Natural killer cell (primary cell): ENCODE measurements at places on chromosomes 5 and 9. TPM values are rescaled to one million over a fixed set of nuclear protein-coding genes. Genes with fewer than 3 reads are reported as not detected.

- no peak overlapping the region for H3K4me3 ChIP-seq
- H3K27ac ChIP-seq: peak overlapping the region; percentile 36
- H3K36me3 ChIP-seq: no peaks in the 10 kb centered on the region
- H3K4me1 ChIP-seq: peaks cover 41% of the 10 kb centered on the region
- DNase-seq: peak; percentile 65
- no peaks in the 10 kb centered on the region for H3K27me3 ChIP-seq
Measured at GRCh38 chr5:159337016-159337955, 7.0 kb upstream of the IL12B start.

DNA sequence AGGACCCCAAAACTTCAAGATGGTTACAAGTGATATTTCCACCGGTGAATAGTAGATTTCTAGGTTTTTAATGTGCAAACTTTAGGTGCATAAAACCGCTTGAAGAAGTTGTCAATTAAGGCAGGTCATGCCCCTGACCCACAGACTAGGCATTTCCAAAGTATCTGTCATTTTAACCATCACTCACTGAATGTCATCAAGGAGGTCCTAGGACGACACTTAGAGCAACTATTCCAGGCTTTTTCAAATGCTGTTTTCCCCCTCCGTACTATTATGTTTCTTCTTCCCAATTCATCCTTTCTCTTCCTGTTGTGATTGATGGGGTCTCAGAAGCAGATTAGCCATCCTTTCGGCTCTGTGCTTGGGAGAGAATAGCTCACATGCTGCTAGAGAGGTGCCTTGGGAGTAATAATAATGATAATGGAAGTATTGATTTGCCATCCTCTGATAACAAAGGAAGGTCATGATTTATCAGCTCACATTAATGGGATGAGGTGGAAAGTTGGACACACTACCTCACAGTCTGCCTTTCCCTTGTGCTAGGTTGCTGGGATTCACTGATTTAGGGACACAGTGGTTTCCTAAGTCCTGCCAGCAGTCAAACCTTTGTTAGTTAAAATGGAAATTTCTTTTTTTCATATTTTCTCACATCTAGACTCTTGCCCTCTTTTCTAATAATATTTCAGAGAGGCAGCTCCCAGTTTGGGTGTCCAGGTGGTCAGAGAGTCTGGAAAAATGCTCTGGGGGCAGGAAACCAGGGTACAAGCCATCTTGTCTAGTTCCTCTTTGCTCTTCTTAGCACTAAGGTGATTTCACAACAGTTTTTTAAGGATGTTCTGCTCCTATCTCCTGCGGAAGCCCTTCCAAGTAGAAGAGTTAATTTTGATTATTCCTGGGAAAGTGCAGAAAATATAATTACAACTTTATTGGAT, 67.0 kb downstream of the PTTG1 start:
- no peak overlapping the region for H3K27ac ChIP-seq
- DNase-seq: no peak
- peaks cover 16% of the 10 kb centered on the region for H3K4me1 ChIP-seq
- peaks cover 5% of the 10 kb centered on the region for H3K36me3 ChIP-seq
- no peak overlapping the region for H3K4me3 ChIP-seq

GRCh38 chr9:100856238-100856637, 172.3 kb upstream of the PLPPR1 start:
- no peak overlapping the region for H3K27ac ChIP-seq
- DNase-seq: no peak
- H3K4me1 ChIP-seq: no peaks in the 10 kb centered on the region
- no peak overlapping the region for H3K4me3 ChIP-seq
- no peaks in the 10 kb centered on the region for H3K27me3 ChIP-seq

DNA sequence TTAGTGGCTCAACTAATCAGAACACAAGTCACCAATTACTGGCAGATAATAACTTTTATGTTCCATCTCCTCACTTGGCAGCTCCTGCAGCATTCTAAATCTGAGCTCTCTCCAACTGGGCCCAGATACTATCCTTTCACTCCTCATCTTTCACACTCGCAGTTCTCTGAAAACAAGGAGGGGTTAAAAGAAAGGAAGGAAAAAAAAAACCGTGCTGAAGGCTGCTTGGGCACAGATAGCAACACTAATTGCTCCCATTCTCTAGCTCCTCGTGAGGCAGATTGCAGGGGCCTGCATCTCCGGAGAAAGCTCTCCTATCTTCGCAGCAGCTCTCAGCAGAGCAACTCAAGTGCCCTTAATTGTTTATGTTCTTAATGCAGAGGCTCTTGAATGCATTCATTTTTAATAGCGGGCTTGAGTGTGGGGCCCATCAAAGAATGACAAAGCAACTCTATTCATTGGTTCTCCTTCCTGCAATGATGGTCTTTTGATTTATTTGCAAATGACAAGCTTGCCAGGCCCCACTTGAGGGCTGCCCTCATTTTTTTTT, 23.9 kb downstream of the TLE1 start:
- no peaks in the 10 kb centered on the region for H3K36me3 ChIP-seq
- H3K4me1 ChIP-seq: peaks cover 3% of the 10 kb centered on the region
- H3K4me3 ChIP-seq: no peak overlapping the region
- no peak for DNase-seq
- no peaks in the 10 kb centered on the region for H3K27me3 ChIP-seq

DNA sequence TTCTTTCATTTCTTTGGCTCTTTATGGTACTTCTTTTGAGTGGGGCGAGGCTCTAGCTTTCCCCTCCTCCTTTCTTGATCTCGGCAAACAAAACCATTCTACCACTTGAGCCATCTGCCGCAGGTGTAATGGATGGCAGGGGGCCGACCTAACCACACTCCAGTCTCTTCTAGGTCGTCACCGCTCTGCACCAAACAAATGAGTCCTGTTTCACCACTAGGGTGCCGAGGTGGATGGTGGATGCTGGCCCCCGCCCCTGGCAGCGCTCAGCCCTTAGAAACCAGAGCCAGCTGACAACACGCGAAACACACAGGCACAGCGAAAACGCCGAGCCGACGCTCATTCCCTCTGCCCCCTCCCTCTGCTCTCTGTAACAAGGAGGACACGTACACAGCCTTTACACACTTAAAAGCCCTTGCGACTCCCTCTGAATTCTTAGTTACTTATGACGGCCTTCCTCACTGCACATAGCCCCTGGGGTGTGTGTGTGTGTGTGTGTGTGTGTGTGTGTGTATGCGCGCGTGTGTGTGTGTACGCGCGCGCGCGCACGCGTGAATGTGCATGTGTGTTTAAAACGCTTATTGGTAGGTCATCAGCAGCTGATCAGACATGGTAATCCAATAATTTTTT, 199.4 kb downstream of the MEF2C start:
- DNase-seq: no peak
- peaks cover 18% of the 10 kb centered on the region for H3K4me1 ChIP-seq
- H3K27ac ChIP-seq: no peak overlapping the region
- H3K36me3 ChIP-seq: no peaks in the 10 kb centered on the region
- peaks cover 94% of the 10 kb centered on the region for H3K27me3 ChIP-seq
- H3K4me3 ChIP-seq: no peak overlapping the region

DNA sequence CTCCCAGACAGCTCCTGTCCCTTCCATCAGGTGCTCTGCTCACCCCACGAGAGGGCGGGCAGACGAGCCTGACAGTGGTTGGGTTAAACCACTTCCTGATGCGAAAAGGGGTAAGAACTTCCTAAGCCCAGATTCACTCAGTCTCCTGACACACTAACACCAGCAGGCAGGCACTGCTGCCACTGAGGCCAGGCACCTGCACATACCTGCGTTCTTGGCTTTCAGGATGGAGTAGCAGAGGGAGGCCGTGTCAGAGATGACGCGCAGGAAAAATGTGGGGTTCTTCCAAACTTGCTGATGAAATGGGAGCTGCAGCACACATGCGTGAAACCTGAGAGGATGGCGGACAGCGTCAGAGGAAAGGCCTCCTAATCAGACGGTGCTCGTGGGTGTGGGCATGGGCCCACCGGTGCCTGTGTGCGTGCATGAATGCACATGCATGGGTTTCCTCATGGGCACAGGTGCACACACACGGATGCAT, 29.9 kb downstream of the SLC6A18 start:
- no peaks in the 10 kb centered on the region for H3K27me3 ChIP-seq
- peaks cover 12% of the 10 kb centered on the region for H3K4me1 ChIP-seq
- peak; percentile 75 for DNase-seq
- no peak overlapping the region for H3K4me3 ChIP-seq
- H3K36me3 ChIP-seq: no peaks in the 10 kb centered on the region
- no peak overlapping the region for H3K27ac ChIP-seq

DNA sequence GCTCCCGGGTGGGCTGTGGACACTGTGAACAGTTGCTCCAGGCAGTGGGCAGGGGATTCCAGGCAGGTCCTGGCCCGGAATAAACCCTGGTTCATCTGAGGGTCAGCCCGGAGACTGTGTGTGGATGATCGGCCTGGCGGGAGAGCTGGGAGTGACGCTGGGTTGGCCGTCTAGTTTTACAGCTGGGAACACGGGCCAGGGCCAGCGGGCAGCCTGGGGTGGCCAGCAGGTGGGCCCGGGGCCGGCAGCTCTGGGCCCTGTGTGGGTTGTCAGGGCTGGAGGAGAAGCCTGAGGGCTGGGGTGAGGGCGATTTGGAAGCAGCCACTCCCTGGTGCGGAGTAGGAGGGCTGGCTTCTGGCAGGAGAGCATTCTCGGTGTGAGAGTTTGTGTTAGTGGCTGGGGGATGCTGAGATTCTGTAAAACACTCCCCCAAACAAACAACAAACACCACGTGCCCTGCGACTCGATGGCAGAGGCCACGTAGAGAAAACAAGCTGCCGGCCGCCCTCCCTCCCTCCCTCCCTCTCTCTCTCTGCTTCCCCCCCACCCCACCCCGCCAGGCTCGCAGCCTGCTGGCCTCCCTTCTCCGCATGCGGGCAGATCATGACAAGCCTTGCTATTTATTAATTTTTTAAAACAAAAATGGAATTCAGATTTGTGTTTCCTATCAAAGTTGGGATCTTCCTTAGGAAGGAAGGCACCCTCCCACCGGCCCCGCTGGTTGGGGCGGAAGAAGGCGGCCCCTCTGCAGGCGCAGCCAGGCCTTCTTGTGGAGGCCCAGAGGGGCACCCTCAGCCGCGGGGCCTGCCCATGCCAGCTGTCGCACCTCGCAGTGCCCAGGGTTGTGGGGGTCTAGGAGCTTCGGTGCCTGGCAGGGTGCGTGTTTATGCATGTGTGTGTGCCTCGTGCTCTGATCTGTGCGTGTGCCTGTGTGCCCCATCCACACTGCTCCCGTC, 49.5 kb downstream of the RXRA start:
- no peak overlapping the region for H3K4me3 ChIP-seq
- H3K4me1 ChIP-seq: peaks cover 75% of the 10 kb centered on the region
- H3K36me3 ChIP-seq: no peaks in the 10 kb centered on the region

- H3K27ac ChIP-seq: no peak overlapping the region
- no peak overlapping the region for H3K4me3 ChIP-seq
- no peaks in the 10 kb centered on the region for H3K4me1 ChIP-seq
- DNase-seq: no peak
- no peaks in the 10 kb centered on the region for H3K27me3 ChIP-seq
Measured at GRCh38 chr5:61307191-61307590, 24.9 kb upstream of the ZSWIM6 start.

- H3K36me3 ChIP-seq: peaks cover 19% of the 10 kb centered on the region
- no peak for DNase-seq
- H3K27me3 ChIP-seq: no peaks in the 10 kb centered on the region
- no peak overlapping the region for H3K4me3 ChIP-seq
- no peak overlapping the region for H3K27ac ChIP-seq
- H3K4me1 ChIP-seq: peaks cover 4% of the 10 kb centered on the region
Measured at GRCh38 chr9:112700085-112700484, 17.8 kb downstream of the INIP start.

DNA sequence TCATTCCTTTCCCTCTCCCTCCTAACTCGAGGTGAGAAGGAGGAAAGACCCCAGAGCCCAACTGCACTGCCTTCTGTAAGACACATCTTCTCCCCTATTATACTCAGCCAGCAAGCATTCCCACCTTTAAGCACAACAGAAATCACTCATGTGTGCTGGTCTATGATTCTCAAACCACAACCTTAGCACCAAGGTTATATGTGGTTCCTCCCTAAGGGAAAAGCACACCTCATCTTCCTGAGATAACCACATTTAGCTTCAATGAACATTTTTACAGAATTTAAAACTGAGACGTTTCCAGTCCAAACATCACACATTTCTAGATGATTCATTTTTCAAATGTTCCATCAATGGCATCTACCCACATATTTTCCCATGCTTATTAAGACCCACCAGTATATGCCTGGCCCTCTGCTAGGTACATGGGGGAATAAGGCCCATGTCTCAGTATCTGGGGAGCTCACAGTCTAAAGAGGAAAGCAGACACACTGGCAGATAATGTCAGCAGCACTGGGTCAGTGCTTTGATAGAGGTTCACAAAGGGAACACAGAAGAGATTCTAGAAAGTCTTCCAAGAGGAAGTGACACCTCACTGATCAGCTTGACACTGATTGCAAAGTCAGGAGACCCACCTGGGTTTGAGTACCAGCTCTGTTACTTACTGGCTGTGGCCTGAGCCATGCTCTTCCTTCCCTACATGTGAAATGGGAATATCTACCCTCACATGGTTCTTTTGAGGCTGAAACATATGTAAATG, 245.4 kb downstream of the DENND1A start:
- H3K27ac ChIP-seq: no peak overlapping the region
- no peaks in the 10 kb centered on the region for H3K36me3 ChIP-seq
- peaks cover 13% of the 10 kb centered on the region for H3K4me1 ChIP-seq
- H3K27me3 ChIP-seq: no peaks in the 10 kb centered on the region

- no peak overlapping the region for H3K4me3 ChIP-seq
- no peak overlapping the region for H3K27ac ChIP-seq
- peaks cover 31% of the 10 kb centered on the region for H3K27me3 ChIP-seq
Measured at GRCh38 chr5:176682016-176682531, 34.8 kb downstream of the TSPAN17 start.

DNA sequence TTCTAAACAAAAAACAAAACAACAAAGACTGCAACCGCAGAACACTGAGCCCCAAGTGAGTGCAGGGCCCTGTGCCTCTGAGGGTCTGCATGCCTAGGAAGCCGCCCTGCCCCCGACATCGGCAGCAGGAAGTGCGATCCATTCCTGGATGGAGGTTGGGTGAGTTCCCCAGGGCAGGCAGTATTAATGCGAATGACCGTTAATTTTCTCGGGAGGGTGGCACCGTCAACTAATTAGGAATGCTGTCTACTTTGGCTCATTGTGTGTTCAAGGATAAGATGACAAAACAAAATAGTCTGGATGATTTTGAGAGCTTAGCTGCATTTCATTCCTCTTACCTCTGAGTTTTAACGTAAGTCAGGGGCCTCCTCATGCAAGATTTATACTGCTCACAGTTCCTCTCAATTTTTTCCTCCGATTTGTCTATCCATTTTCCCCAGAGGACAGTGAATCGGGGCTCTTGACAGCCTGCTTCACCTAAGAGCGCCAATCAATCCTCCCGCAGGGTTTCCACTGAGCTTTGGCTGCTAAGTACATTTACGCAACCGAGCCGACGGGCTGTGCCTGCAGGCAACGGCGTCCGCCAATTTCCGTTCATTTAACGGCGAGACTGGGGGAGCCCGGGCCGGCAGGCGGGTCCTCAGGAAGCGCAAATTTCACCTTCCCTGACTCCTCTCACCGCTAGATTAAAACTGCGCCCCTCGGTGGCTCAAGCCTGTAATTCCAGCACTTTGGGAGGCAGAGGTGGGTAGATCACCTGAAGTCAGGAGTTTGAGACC, 2.9 kb upstream of the NXNL2 start:
- H3K4me3 ChIP-seq: no peak overlapping the region
- peaks cover 25% of the 10 kb centered on the region for H3K27me3 ChIP-seq
- no peak overlapping the region for H3K27ac ChIP-seq
- peaks cover 15% of the 10 kb centered on the region for H3K4me1 ChIP-seq

The LCN15 gene
- total RNA-seq: not detected

The CMYA5 gene
- 0.53 TPM for total RNA-seq

The RAD23B gene
- 85.6 TPM for total RNA-seq

The C9 gene
- not detected for total RNA-seq
